ENCODE measurements at places on chromosomes 7 and 10.

- no peak for DNase-seq
These were observed 182.8 kb upstream of the CHRM2 start for GRCh38 chr7:136685501-136686173.

GRCh38 chr7:71132127-71132376 is at the start of gene GALNT17:
TSS of gene GALNT17 (plus strand) at chr7:71132144.
- no peak for DNase-seq

- DNase-seq: no peak
These were observed 40.3 kb downstream of the AGAP3 start for GRCh38 chr7:151126491-151127137.

GRCh38 chr7:66453340-66453739 is 175.3 kb upstream of the KCTD7 start:
- no peak for DNase-seq

DNA sequence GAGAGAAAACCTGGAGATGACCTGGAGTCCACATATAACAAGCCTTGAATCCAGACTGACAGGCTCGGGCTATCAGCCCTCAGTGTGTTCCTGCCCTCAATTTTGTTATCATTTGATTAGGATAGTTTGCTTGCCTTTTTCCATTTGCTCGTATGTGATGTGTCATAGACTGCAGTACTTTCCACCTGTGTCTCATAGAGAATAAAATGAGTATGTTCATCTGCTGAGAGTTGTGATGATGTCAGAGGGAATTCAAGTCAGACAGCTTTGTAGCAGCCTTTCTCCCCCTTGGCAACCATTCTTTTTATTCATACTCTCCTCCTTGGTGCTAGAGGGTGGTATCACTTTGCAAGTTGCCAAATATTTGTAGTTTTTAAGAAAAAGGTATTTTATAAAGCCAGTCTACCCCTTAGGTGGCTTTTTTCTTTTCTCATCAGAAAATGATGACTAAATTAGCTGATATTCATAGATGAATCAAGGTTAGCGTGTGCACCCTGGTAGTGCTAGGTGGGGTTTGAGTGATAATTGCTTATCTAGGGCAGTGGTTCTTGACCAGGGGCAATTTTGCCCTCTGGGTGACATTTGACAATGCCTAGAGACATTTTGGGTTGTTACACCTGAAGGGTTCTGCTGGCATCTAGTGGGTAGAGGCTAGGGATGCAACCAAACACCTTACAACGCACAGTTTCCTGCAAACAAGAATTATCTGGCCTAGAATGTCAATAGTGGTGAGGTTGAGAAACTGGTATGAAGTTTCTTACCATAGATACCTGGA is 5.4 kb downstream of the SGPL1 start:
- DNase-seq: no peak

DNA sequence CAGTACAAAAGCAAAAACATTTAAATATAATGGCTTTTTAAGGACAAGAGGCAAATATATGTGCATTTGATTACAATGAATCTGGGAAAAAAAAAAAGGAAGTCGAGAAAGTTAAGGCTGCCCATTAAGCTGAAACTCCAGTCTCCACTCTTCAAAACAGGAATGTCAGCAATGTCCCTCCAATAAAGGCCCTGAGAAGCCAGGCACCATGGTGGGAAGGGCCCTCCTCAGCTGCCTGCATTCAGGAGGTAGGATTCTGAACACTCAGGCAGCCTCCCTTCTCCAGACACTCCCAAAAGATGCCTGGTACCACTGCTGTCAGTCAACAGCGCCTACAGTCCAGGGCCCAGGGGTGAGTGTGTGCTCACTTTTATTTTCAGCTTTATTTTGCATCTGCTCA is 121.3 kb upstream of the MGMT start:
- DNase-seq: no peak

DNA sequence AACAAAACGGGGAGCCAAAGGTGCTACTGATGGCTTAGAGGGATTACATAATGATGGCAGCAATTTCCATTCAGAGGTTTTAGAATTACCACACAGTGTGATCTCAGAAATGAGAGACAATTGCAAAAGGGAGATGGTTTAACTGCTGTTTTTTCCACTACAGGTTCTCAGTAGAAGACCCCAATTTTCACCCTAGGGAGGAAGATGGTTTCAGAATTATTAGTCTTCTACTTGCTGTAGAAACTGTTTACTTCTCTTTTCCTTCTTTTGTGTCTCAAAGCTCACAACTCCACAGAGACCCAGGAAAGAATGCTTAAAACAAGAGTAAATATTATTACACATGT is 226.5 kb downstream of the INHBA start:
- no peak for DNase-seq

GRCh38 chr10:101310529-101311184 is 43.3 kb upstream of the BTRC start:
- no peak for DNase-seq

DNA sequence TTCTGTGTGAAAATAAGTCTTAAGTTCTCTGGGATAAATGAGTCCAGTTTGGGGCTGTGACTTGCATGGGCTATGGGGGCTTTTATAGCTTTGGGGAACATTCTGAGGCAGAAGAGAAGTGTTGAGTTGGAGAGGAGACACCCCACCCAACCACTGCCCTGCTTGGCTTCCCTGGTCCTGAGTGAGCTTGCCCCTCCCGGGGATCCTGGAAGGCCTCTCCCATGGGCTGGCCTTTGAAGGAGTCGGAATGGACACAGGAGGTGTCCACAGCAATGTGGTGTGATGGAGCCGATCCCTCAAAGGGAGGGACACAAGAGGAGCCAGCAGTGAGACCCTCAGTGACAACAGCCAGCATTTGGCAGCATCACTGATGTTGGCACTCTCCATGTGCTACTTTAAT is 89.8 kb downstream of the GLRX3 start:
- DNase-seq: no peak

DNA sequence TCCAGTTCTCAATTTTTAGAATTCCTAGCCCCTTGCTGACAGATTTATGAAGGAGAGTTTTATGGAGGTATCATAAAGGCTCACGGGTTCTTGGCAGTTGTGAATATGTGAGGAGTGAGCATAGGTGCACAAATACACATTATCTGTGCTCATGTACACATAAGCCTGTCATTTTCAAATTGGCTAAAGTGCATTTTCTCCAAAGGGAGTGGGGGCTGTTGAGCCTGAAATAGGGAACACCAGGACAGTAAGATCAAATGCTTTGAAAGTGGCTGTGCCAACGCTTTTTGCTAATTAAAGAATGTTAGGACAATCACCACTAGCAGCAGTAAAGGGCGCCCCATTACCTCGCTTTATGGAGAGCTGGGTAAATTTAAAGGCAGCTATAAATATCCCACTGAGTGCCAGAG is 8.3 kb upstream of the LRRC4 start:
- no peak for DNase-seq

DNA sequence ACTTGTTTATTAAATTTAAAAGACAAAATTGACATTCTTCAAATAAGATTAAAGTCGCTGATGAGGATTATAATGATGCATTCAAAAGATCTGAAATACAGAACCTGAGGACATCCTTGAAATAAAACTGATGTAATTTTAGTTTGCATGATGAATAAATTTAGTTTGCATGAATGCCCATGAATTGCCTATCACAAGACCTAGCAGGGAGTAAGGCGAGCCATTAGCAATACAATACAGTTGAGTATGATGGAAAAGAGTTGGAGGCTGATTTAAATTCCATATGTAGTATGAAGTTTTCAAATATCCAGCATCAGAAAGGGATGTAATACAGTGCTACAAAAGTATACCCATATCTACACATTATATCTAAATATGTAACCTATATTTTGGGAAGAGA is 321.3 kb downstream of the CACNA2D1 start:
- DNase-seq: no peak

DNA sequence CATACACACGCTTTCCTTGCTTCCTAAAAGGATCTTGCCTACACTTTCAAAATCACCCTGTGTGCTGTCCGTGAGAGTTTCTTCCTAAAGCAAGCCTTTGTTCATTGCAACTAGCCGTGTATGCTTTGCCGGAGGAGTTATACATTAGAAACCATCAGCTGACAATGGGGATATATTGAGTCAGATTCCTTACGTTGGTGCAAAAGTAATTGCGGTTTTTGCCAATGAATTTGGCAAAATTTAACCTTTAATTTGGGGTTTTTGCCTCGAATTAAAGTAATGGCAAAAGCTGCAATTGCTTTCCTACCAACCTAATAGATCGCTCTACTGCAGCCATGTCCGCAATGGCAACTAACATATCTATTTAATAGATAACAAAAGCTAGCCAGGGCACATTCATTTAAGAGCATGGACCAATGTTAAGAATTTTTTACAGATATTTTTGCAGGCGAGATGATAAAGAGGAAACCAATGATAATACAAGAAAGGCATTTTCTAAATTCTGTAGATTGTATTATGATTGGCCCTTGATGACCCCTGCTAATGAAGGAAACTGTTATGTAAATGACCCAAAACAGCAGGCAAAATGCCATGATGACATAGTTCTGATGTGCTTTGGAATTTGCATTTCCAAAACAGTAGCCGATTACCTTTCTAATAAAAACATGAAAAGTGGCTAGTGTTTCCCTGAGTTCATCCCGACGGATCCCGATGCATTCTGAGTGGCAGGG is 184.8 kb upstream of the NRP1 start:
- DNase-seq: no peak

- DNase-seq: no peak
These were observed 69.3 kb upstream of the PDZD8 start for GRCh38 chr10:117444497-117445040.

DNA sequence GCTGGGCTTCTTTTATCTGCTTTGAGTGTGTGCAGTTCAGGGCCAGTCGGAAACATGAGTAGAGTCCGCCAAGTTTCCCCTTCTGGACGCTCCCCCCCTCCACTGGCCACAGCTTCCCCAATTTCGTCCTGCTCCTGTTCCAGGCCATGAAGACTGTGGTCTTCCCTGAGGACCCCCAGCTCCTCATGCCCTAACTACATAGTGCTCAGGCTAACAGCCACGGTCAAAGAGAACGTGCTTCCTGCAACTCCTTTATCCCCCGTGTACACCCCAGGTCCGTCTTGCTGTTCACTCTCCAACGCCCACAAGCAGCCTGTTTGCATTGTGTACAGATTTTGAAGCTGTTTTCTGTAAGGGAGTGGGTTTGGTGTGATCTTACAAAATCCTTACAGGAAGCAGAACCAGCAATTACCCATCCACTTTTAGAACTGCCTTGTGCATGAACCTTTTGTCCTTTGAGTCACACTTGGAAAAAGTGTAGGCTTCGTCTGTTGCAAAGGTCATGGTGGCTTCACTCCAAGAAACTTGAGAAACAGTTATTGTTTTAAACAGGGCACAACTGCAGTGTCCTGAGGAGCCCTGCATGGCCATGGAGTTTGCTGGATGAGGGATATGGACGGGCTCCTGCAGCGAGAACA is 77.0 kb upstream of the FAM20C start:
- no peak for DNase-seq

GRCh38 chr7:18497800-18498199 is 2.3 kb downstream of the HDAC9 start:
- no peak for DNase-seq

- no peak for DNase-seq
These were observed 65.8 kb upstream of the CAMK2B start for GRCh38 chr7:44391171-44391570.

DNA sequence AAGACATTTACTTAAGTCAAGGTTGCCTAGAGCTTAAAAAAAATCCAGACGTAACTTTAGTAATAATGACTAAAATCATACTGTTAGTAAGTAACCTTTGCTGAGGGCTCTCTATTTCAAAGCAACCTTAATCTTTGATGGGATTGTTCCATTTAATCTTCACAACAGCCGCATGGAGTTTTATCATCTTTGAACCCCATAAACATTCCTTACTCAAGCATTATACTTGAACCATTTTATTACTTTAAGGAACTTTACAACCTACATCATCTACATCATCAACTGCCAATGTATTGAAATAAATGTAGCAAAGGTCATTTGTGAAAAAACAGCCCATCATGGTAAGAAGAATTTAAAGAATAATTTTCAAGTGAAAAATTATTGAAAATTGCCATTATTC is 22.9 kb upstream of the CACNB2 start:
- no peak for DNase-seq

DNA sequence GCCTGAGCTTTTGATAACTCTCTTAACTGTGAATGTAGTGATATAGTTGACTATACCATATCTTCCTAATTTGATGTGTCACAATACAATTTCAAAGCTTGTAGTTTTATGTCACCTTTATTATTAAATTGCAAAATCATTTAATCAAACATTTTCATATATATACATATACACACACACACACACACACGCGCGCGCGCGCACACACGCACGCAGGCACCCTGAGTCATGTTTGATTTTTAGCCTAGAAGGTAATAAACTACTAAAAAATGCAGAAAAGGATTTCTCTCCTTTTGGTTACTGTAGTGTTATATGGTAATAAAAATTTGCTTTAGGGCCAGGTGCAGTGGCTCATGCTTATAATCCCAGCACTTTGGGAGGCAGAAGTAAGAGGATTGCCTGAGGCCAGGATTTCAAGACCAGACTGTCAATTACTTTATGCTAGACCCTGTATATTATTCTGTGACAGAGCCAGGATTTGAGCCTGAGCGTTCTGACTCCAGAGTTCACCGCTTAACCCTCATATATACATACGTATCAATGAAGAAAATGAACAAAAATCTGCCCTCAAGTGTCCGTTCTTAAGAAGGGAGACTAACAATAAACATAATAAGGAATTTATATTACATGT is 89.6 kb downstream of the PODXL start:
- DNase-seq: no peak

GRCh38 chr10:116536810-116537209 is 8.9 kb upstream of the PNLIP start:
- no peak for DNase-seq

GRCh38 chr10:129832573-129833467 is 131.3 kb downstream of the EBF3 start:
- DNase-seq: no peak

DNA sequence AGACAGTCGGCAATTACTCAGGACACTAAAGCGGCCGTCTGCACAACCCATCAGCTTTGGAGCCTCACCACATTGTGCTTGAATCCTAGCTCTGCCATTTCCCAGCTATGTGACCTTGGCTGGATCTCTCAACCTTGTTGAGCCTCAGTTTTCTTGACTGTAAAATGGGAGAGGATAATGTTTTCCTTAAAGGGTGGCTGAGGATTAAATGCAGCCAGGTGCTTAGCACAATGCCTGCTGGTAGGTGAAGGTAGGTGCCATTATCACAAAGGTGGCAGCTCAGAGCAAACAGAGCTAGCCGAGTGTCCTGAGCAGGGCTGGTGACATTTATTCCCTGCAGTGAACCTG is 508.5 kb upstream of the ZMIZ1 start:
- no peak for DNase-seq

- DNase-seq: no peak
These were observed 12.0 kb downstream of the AFAP1L2 start for GRCh38 chr10:114392112-114392835.

GRCh38 chr10:69489506-69490090 is 38.3 kb downstream of the TSPAN15 start:
- DNase-seq: no peak
